WTC11 (cell line): ENCODE measurements at places on chromosomes 5 and 9.

GRCh38 chr9:132989414-132989996, 11.0 kb downstream of the GFI1B start:
- DNase-seq: no peak

DNA sequence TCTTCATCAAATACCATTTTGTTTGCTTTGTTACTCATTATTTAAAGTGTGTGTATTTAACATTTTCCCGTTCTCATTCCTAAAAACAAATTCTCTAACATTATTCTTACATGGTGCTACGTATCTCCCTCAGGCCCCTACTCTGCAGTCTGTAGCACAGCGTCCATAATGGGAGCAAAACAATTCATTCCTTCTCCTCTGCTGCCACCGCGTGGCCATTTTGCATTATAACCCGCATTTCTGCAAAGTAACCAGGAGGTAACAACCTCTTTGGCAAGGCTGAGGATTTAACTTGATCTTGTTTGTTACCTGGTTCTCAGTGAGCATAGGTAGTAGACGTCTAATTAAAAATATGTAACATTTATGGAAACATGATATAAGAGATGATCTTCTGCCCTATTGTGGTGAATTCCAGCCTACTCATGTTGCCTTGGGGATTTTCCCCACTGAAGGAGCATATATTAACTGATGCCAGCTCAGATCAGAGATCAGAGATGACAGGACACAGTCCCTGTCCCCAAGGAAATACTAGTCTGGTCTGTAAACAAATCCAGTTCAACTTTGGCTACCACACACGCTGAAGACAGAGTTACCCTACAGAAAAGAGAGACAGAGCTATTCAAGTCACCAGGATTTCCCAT, 10.5 kb downstream of the OR1K1 start:
- peak; percentile 81 for DNase-seq

GRCh38 chr5:174719793-174720611, 4.4 kb upstream of the MSX2 start:
- no peak for DNase-seq

GRCh38 chr5:85990998-85991397, 626.7 kb upstream of the COX7C start:
- no peak for DNase-seq

DNA sequence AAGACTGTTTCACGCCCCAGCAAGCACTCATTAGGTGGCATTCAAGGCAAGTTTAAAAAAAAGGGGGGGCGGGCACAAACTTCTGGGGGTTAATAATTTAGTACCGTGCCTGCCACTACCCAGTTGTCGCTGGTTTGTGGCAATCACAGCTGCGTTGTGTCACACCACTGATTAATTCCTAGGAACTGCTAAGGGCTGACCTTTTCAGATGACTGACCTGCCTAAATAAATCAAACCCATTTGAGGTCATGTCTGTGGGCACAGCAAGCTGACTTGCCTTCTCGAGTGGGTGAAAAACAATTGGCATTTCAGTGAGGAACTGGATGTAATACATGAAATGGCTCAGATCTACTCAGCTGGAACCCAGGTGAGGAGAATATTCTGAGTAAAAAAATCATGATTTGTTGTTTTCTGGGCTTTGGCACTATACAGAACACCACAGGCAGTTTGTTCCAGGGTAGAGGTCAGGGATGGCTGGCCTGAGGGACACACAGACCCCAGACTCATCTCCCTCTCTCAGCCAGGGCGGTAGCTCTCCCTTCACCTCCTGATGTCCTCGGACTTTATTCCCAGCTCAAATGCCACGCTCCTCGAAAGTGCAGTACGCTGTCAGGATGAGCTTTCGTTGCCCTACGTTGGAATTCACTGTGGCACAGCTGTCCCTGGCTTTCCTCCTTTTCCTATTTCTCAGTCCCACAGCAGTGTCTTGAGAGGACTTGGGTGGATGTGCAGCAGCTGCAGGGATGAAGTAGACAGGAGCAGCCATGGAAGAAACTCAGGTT, 15.5 kb upstream of the MGAT1 start:
- DNase-seq: no peak

DNA sequence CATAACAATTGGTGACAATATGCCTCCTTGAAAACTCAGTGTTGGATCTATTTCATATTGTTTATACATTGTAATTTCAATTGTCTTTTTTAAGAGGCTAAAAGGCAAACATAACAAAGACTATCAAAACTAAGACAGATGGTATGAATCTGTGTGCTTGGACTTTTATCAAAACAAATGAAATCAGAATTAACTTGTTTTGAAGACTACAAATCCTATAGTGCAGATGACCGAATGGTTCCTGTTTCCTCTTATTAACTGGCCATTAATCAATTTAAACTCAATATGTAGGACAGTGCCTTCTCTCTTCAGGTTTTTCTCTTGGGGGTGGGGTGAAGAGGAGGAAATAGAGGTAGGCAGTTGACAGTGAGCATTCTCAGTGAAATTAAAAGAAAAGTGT, 366.9 kb upstream of the GRAMD2B start:
- DNase-seq: no peak

DNA sequence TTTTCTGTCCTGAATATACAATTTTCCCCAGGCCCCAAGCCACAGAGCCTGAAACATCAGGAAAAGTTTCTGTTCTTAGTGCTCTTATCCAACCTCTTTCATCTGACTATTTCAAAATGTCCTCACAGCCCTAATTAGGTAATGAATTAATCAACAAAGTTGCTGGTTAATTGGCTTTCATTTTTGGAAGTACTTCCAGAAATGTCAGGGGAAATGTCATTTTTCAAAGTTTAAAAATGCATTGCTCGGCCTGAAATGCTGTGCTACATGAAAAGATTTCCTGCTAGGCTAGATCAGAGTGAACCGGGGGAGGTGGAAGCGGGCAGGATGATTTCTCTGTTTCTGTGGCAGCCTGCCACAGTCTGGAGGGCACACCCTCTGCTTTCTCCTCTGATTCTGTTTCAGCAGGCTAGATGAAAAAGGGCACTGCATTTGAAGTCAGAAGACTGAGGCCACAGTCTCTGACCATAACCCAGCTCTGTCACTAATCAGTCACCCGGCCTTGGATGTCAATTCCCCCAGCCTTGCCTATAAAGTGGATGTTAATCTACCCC, 55.9 kb upstream of the BARX1 start:
- no peak for DNase-seq
